ENCODE measurements at places on chromosomes 16 and 17.
A peak's percentile ranks its signal among the peaks of the same experiment; 100 is the strongest.

DNA sequence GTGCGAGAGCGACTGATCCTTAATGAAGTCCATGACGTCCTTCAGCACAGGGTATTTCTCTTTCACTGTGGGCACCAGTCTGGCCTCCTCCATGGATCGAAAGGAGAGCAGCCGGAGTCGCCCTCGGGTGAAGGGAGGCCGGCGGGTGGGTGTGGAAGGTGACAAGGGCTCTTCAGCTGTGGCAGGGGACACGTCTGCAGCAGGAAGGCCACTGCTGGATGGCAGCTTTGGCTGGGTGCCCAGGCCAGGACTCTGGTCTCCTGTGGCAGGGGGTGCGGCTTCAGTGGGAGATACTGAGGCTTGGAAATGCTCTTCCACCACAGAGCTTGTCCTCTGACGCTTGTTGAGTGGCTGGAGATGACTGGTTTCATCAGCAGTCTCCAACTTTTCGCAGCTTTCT, 78.5 kb downstream of the ZZEF1 start:
- DNase-seq, result no peak

- no peak for DNase-seq
Measured at GRCh38 chr17:81858170-81858966, 2.0 kb downstream of the P4HB start.

DNA sequence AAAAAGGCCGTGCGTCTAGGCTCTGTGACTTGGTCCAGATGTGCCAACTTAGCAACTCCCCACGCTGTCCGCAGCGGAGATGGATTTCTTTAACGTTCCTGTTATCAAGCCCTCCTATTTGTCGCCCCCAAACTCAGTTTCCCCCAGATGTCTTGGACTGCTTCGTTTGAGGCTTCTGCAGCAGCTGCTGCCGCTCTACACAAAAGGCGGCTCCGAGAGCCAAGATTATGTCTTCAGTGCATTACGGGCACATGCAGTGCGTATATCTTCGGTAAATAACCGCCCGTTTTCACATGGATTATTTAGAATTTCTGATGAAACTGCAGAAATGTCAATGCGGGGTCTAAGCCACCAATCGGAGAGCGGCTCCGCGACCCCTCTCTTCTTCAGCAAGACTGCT, 240.6 kb upstream of the ZFHX3 start:
- no peak for DNase-seq

- DNase-seq, result no peak
Measured at GRCh38 chr17:76883744-76884525, 15.7 kb downstream of the MGAT5B start.

DNA sequence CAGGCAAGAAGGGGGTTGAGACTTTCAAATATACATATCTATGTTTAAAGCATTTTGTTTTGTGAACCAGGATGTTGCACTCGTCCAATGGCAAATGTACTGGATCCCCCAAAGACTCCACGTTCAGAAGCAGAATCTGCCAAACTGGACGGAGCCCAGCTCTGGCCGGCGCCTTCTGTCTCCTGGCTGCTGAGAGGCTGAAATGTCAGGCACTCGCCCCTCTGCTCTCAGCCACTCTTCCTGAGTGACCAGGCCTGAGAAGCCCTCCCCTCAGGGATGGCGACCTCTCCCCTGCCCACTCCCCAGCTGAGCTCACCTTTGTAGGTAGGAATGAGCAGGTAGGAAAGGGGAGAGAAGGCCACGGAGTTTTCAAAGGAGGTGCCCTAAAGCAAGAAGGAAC, 187.5 kb upstream of the FOXF1 start:
- DNase-seq, result no peak

DNA sequence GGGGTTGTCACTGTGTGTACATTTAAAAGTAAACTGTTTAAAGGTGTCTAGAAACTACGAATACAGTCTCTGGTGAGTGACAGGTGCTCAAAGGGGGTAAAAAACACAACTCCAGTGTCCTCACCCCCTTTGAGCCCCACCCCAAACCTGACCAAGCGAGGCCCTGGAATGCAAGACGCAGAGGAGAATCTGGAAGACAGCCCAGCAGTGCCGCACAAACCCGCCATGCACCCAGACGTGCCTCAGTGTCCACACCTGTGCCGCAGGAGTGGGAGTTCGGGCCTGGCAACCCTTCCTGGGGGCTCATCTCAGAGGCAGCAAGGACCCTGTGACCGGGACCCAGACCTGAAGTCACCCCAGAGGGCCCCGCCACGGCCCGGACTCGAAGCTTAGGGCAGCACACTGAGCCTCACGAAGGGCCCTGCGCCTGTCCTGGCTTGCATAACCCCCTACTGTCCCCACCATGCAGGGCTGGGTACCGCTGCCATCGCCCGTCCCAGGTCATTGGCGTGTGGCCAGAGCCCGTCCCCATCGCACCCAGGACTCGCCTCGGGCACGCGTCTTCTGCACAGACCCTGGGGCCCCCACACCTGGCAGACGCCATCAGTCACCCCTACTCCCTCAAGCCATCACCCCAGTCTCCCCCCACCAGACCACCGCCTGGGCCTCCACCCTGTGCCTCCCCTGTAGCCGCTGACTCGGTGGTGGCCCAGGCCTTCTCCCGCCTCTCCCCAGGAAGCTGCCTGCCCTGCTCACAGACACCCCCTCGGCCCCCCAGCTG, 33.0 kb upstream of the ZC3H18 start:
- DNase-seq, result no peak

DNA sequence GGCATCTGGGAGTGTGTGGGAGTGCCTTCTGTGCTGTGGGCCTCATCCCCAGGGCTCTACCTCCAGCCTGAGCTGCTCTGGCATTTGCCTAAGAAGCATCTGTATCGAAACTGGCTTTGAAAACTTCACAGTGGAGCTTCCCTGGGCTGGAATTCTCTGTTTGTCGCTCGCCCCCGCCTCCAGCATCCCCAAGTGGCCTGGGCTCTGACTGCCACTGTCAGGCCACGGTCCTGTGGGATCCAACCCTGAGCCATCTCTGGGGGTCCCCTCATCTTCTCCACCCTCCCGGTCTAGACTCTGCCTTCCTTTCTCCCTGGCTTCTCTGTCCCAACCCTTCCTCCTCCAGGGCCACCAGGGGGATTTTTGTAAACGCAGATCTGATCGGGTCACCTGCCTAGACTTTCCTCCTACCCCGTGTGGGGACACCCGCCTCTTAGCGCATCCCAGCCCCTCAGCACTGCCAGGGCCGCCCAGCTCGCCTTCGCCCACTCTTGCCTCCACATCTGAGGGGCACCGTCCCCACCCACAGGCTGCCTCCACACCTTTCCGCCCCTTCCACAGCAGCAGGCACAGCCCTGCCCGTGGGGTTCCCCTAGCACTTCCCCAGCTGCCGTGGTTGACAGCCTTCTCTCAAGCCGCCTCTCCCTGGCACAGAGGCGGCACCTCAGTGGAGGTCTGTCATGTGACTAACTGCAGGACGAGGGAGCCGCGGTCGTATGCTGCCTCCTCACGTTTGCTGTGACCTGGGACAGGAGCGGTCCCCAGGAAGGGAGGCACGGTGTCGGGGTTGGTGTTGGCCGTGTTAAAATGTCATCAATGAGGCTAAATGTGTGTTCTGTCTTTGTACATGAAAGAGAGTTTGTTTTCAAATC, 12.0 kb downstream of the TBC1D24 start:
- DNase-seq, result peak; percentile 77

- DNase-seq, result peak; percentile 78
Measured at GRCh38 chr17:8785547-8786413, 13.4 kb downstream of the MFSD6L start.

DNA sequence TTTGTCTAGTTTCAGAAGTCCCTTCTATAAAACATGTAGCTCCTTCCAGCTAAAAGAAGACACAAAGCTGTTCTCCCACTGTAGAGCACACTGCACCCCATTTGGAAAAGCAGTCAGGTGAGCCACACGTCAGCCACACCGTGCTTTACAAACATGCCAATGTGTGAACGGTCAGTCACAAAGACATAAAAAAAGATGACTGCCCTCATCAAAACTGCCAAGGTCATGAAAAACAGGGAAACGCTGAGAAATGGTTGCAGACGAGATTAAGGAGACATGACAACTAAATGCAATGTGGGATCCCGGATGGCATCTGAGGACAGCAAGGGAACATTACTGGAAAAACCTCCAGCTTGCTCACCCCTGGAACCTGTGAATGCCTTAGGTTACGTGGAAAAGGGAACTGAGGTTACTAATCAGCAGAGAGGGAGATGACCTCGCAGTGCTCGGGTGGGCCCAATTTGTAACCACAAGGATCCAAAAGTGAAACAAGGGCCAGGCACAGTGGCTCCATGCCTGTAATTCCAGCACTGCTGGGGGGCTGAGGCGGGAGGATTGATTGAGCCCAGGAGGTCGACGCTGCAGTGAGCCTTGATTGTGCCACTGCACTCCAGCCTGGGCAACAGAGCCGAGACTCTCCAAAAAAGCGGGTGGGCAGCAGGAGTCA, 8.1 kb downstream of the ANKRD11 start:
- no peak for DNase-seq

- no peak for DNase-seq
Measured at GRCh38 chr17:66929591-66929990, 34.9 kb upstream of the CACNG4 start.

- no peak for DNase-seq
Measured at GRCh38 chr17:3157218-3157617, 29.9 kb upstream of the OR1G1 start.

GRCh38 chr17:80468781-80469493, 7.5 kb downstream of the NPTX1 start:
- no peak for DNase-seq

- peak; percentile 10 for DNase-seq
Measured at GRCh38 chr17:45783593-45784292, 377 bp upstream of the CRHR1 start.

DNA sequence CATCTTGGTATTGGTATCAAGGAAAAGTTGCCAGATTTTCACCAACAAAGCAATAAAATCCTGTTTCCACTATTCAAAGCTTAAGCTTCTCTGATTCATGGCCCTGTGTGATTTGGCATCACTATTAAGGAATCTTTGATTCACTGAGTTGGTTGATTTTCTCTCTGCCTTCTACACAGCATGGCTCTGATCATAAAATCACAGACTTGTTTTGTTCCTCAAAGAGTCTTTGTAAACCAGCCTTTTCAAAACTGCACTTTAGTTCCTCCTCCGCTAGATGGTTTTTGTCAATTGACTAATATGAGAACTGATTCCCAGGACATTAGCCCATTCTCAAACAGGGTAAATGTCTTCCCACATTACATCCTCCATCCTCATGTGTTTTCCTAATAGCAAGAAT, 197.6 kb downstream of the DNAH9 start:
- no peak for DNase-seq

GRCh38 chr16:30144917-30145316, 21.9 kb upstream of the MAPK3 start:
- no peak for DNase-seq

DNA sequence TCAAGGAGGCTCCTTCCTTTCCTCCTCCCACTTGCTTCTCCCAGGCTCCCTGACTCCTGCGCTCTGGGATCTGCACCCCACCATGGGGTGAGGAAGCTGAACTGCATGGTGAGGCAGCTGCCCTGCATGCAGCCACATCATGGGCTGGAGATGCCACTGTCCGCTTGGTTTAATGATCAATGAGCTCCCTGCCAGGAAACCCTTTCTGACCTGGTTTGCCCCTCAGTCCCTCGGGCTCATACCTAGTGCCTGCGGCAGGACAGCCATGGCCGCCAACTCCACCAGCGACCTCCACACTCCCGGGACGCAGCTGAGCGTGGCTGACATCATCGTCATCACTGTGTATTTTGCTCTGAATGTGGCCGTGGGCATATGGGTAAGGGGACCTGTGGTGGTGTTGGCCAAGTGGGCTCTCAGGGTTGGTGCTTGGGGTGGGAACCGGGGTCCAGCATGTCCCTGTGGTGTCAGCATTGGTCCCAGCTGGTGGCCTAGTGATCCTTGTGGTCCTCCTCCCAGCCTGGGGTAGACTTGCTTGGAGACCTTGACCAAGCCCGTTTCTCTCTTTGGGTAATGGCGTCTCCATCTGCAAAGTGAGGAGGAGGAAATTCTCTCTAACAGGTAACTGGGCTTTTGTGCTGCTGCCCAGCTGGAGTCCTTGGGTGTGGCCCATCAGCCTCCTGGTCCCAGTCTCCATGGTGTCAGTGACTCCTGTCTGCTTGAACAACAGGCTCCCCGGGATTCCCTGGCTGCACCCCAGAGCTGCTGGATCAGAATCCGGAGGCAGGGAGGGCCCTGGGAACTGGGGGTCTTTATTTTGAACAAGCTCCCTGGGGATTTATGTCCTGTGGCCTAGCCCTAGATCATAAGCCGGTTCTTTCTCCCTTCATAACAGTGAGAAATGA, at the start of gene SLC5A10:
TSS of gene SLC5A10 (plus strand) at position 225 of the 902 bp plus-strand sequence. CDS start at position 266, 41 bp downstream.
- DNase-seq, result no peak
